ENCODE measurements at places on chromosomes 4 and X. TPM values are rescaled to one million over a fixed set of nuclear protein-coding genes. Genes with fewer than 3 reads are reported as not detected.

GRCh38 chr4:79959652-79960051 is 113.4 kb downstream of the ANTXR2 start:
- no peak overlapping the region for H3K4me3 ChIP-seq
- no peak overlapping the region for H3K27ac ChIP-seq
- DNase-seq: no peak
- no peaks in the 10 kb centered on the region for H3K27me3 ChIP-seq

DNA sequence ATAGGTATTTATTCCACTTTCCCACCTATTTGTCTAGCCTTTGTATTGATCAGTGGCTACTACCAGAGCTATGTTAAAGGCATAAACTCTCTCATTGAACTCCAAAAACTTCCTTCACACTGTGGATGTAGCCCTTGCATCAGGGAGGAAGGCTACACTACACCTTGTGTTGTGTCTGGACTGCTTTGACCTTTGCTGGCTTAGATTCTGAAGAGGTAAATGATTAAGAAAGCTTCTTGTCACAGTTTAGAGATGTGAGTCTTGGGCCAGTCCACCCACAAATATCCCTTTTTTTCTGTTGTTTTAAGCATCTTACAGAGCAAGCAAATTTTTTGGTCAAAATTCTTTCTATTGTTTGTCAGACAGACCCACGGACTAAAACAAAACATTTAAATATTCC is 1.9 kb downstream of the ENPEP start:
- no peak for DNase-seq
- peaks cover 22% of the 10 kb centered on the region for H3K4me1 ChIP-seq
- H3K27me3 ChIP-seq: no peaks in the 10 kb centered on the region
- H3K36me3 ChIP-seq: no peaks in the 10 kb centered on the region
- H3K27ac ChIP-seq: no peak overlapping the region

GRCh38 chrX:153818571-153819383 is 11.6 kb downstream of the PDZD4 start:
- peak overlapping the region; percentile 55 for H3K4me3 ChIP-seq
- no peaks in the 10 kb centered on the region for H3K36me3 ChIP-seq
- no peaks in the 10 kb centered on the region for H3K27me3 ChIP-seq
- peak; percentile 84 for DNase-seq

DNA sequence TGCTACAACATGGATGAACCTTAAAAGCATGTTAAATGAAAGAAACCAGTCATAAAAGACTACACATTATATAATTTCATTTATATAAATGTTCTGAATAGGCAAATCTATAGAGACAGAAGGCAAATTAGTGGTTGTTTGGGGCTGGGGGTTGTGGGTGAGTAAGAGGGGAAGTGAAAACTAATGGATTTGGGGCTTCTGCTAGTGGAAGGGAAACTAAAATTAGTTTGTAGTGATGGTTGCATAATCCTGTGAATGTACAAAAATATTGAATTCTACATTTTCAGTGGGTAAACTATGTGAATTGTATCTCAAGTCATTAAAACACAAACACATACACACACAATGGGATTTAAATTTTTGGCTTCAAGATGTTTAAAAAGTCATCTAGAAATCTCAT is 25.4 kb upstream of the LIMCH1 start:
- no peaks in the 10 kb centered on the region for H3K36me3 ChIP-seq
- H3K27ac ChIP-seq: no peak overlapping the region
- no peak for DNase-seq

The GPR34 gene
- not detected for total RNA-seq

- H3K4me1 ChIP-seq: peaks cover 20% of the 10 kb centered on the region
- no peak for DNase-seq
- no peak overlapping the region for H3K4me3 ChIP-seq
- no peak overlapping the region for H3K27ac ChIP-seq
- H3K27me3 ChIP-seq: no peaks in the 10 kb centered on the region
These were observed 815.8 kb downstream of the TRIML1 start for GRCh38 chr4:188955066-188955465.

DNA sequence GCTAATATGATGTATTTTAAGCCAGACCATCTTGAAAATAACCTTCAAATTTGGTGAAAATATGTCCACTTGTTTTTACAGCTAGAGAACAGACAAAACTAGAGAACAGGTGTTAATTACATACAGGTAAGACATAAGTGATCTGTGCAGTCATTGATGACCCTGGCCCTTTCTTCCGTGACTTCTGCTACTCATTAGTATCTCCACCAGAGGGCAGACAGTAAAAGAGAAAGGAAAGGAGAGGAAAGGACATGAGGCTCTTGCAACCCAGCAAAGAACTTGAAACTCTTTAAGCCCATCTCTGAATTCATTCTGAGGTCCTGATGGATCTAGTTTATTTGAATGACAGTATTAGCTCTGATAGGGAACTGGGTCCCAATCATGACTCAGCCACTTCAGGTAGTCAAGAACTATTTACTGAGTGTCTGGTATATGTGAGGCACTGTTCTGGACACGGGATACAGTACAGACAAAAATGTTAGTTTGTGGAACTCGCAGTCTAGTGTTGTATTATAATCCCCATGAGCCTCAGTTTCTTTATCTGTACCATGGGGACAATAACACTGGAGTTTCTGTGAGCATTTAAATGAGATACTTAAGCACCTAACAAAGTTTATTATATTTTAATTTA is 121.0 kb upstream of the TEX13D start:
- H3K4me1 ChIP-seq: no peaks in the 10 kb centered on the region
- H3K27me3 ChIP-seq: no peaks in the 10 kb centered on the region
- H3K27ac ChIP-seq: no peak overlapping the region
- H3K4me3 ChIP-seq: no peak overlapping the region
- H3K36me3 ChIP-seq: no peaks in the 10 kb centered on the region
- DNase-seq: no peak

The RNF150 gene
- 56.5 TPM for total RNA-seq

DNA sequence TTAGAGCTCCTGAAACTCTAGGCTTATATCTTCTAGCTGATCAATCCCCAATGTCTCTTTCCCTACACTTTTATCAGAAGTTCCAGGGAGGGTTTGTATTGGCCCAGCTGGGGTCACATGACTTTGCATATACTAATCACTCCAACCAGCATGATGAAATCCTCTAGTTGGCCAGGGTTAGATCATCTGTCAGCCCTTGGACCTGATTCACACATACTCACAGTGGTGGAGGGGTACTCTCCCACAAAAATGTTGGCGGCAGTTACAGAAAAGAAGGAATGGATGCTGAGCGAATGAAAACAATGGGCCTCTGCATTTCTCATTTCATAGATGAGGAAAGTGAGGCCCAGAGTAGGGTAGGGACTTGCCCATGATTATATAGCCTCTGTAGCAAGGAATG is 151.1 kb downstream of the PJA1 start:
- H3K27ac ChIP-seq: no peak overlapping the region
- H3K36me3 ChIP-seq: no peaks in the 10 kb centered on the region
- peak; percentile 49 for DNase-seq
- peaks cover 7% of the 10 kb centered on the region for H3K4me1 ChIP-seq
- no peaks in the 10 kb centered on the region for H3K27me3 ChIP-seq

GRCh38 chrX:100745205-100745604 is 13.3 kb upstream of the SYTL4 start:
- H3K4me3 ChIP-seq: peak overlapping the region; percentile 8
- peak overlapping the region; percentile 87 for H3K27ac ChIP-seq
- H3K27me3 ChIP-seq: no peaks in the 10 kb centered on the region
- H3K36me3 ChIP-seq: no peaks in the 10 kb centered on the region
- peaks cover 31% of the 10 kb centered on the region for H3K4me1 ChIP-seq
- no peak for DNase-seq
